ENCODE measurements at places on chromosomes 11 and 22. TPM values are rescaled to one million over a fixed set of nuclear protein-coding genes. Genes with fewer than 3 reads are reported as not detected.

The OR8G5 gene
- not detected for total RNA-seq

The TPBGL gene
- 0.33 TPM for total RNA-seq

The NRGN gene
- total RNA-seq: 11.1 TPM

The KRTAP5-10 gene
- not detected for total RNA-seq

The MUC5AC gene
- not detected for total RNA-seq

The FDX1 gene
- total RNA-seq: 9.3 TPM

The PGA3 gene
- total RNA-seq: not detected

The APOBEC3B gene
- total RNA-seq: 32.9 TPM

The DUSP8 gene
- total RNA-seq: 8.4 TPM

The OR52N4 gene
- total RNA-seq: not detected

The FZD4 gene
- total RNA-seq: 2.4 TPM

The FANCF gene
- total RNA-seq: 16.4 TPM

The CASP12 gene
- total RNA-seq: not detected

The CAPN5 gene
- total RNA-seq: 7.7 TPM

The HORMAD2 gene
- total RNA-seq: 0.51 TPM

The RIMBP3C gene
- 0.13 TPM for total RNA-seq

The CHCHD10 gene
- total RNA-seq: 10.9 TPM

The TRPM5 gene
- total RNA-seq: not detected

The ARHGAP32 gene
- 3.4 TPM for total RNA-seq
